ENCODE measurements at places on chromosomes 1 and 21. TPM values are rescaled to one million over a fixed set of nuclear protein-coding genes. Genes with fewer than 3 reads are reported as not detected.
A peak's percentile ranks its signal among the peaks of the same experiment; 100 is the strongest.

GRCh38 chr1:233512538-233512937 lies 101.4 kb upstream of the KCNK1 start:
- no peak for DNase-seq

DNA sequence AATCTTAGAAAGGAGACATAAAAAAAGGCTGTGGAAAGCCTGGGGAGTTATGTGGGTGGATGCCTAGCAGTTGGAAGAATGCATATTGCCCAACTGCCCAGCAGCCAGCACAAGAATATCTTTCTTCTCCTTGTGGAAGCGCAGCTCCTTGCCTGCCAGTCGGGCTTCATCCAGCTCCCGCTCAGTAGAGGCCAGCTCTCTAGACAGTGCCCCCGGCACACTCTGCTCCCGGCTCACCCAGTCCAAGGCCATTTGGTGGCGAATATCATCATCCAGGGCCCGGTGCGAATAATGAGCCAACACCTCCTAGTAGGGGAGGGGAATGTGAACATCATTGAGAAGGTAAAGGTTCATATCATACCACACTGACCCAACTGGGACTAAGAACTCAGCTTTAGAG lies 9.0 kb upstream of the RBM8A start:
- DNase-seq = peak; percentile 53

The ANKRD65 gene
- total RNA-seq = 4.1 TPM

The TP73 gene
- not detected for total RNA-seq

GRCh38 chr1:23792151-23792945 lies 1.4 kb downstream of the LYPLA2 start:
- DNase-seq = no peak

The PEA15 gene
- total RNA-seq = 486 TPM

GRCh38 chr1:30824736-30825429 lies 67.3 kb upstream of the LAPTM5 start:
- no peak for DNase-seq

Data from mesenteric fat pad (tissue), 1 donor.